ENCODE measurements at places on chromosomes 12 and 14.

DNA sequence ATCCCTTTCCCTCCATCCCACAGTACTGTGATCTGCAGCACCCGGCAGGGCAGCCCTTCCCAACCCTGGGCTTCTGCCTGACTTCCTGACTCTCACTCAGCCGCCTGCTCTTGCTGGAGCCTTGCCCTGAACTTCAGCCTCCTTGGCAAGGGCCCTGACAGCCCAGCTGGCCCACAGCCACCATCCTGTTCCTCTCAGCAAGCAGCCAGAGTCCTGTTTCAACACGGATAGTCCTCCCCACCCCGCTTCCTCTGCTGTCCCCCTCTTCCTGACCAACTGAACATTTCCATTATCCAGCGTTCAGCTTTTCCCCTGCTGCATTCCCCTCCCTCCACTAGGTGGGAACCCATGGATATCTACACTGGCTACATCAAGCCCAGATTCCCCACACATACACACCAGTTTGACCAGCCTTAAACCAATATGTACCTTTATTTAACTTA lies 74.0 kb upstream of the MDM1 start:
- DNase-seq = peak; percentile 88

DNA sequence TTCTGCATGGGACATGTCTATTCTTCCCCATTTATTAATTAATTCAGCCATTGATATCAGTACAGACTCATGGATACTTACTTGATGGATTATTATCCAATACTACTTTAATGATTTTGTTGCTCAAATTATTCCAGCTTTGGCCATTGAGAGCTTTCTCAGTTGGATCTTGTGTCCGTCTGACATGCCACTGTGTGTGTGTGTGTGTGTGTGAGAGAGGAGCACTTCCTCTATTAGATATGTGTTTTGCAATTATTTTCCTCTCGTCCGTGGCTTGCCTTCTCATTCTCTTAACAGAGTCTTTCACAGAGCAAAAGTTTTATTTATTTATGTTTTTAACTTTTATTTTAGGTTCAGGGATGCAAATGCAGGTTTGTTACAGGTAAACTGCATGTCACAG lies 194.2 kb downstream of the ADGRD1 start:
- DNase-seq = no peak

GRCh38 chr14:105249182-105250007 lies 1.1 kb downstream of the BTBD6 start:
- peak; percentile 34 for DNase-seq

- no peak for DNase-seq
Measured at GRCh38 chr12:82524641-82525040, 162.1 kb upstream of the TMTC2 start.

- peak; percentile 75 for DNase-seq
Measured at GRCh38 chr12:130826151-130826801, 12.8 kb downstream of the STX2 start.

DNA sequence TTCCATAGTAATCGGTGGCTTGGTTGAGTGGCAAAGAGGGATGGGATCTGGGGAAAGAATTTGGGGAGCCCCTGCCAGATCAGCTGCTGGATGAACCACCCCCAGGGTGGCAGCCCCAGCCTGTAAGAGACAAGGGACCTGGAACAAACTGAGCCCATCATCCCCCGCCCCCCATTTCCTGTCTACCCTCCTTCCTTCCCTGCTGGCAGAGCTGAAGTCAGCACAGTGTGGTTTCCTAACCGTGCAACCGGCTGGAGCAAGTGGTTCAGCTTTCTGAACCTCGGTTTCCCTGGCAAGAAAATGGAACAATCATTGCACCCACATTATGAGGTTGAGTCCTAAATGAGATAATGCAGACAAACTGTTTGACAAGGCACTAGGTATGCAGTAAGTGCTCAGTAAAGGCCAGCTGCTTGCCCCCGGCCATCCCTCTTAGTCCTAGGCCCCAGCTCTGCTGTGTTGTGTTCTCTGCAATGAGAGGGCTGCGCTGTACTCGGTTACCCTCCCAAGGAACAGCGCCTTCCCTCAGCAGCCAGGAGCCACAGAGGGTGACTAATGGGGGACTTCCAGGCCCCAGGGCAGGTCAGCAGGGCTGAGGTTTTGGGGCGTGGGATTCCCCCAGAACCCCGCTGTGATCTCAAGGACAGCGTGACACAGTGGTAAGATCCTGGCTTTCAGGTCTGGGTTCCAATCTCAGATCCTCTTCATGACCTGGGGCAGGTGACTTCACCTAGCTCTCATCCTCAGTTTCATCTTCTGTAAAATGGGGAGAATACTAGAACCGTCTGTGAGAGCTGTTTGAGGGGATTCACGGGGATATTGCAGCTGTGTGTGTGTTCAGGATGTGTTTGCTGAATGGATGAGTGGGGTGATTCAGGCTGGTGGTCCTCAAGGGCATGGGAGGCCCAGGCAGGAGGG lies 16.5 kb downstream of the SELPLG start:
- no peak for DNase-seq

DNA sequence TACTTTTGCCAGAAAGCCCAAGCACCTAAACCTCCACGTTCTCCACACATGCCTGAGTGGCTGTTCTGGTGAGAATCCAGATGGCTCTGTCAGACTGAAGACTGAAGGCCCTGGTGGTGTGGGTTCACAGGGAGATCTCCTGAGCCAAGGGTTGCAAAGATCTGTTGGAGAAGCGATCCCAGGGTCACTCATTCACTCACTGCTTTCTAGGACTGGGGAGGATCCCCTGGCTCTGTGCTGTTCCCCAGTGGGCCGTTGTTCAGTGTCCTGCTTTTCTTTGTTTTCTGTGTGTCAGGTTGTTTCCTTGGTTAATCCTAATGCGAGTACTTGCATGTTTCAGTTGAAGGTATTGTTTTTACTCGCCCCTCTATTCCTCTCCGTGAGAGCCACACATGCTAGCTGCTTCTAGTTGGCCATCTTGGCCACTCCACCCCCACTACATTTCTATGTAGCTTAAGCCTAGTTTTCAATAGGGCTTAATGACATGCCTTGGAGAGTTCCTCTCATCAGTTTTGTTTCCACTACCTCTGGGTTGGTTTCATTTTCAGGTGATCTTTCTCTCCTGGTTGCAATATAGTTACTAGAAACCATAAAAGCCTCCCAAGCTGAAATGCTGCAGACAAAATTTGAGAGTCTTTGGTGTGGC lies 144.5 kb upstream of the SLC38A2 start:
- no peak for DNase-seq

GRCh38 chr12:92912052-92912451 lies 17.0 kb downstream of the EEA1 start:
- peak; percentile 55 for DNase-seq

Measured in fibroblast of skin of right biceps (primary cell).